Naive thymus-derived CD8-positive, alpha-beta T cell (primary cell): ENCODE measurements at places on chromosomes 3 and 15. TPM values are rescaled to one million over a fixed set of nuclear protein-coding genes. Genes with fewer than 3 reads are reported as not detected.

The FRMD5 gene
- not detected for polyA plus RNA-seq

The EOMES gene
- 103 TPM for polyA plus RNA-seq

The OXTR gene
- not detected for polyA plus RNA-seq

The FBXO40 gene
- polyA plus RNA-seq, result not detected

The PDZRN3 gene
- polyA plus RNA-seq, result not detected

The SKOR1 gene
- not detected for polyA plus RNA-seq

The APOD gene
- polyA plus RNA-seq, result not detected

The MORC1 gene
- not detected for polyA plus RNA-seq

The CHRNA7 gene
- not detected for polyA plus RNA-seq

The DUOXA2 gene
- polyA plus RNA-seq, result not detected

The LYZL4 gene
- not detected for polyA plus RNA-seq

The RASL12 gene
- polyA plus RNA-seq, result not detected

The EXD1 gene
- not detected for polyA plus RNA-seq

The THBS1 gene
- 0.27 TPM for polyA plus RNA-seq

The TGM4 gene
- polyA plus RNA-seq, result not detected
